ENCODE measurements at places on chromosomes 3 and 15.

DNA sequence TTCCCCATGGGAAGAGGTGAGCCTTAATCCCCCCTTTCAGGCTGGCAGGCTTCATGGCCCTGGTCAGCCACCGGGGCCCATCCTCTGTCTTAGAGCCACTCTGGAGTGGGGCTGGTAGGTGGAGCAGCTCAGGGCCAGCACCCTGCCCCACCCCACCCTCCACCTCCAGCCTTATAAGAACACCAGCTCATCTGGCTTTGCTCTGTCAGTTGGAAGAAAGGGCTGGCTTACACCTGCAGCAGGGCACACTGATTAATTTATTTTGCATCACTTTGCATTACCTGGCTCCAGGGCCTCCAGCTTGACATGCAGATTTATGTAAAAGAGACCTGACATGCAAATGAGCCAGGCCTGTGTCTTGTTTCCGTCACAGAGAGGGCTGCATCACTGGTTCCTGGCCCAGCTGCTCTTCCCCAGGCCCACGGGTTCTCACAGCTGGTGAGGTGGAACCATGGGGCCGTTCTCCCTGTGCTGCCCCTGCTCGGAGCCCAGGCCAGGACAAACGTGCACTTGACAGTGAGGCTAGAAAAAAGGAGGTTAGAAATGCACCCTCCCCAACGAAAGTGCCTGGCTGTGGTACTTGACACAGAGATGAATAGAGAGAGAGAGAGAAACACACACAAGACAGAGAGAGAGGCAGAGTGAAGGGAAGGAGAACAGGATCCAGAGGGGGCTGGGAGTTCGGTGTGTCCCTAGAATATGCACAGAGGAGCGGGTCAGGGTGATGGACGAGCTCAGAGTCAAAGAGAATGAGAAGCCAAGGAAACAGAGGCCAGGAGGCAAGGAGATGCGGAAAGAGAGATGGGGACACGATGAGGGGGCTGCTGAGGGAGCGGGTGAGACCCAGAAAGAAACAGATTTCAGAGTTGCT is 44.5 kb upstream of the MAGEF1 start:
- no peak for DNase-seq

DNA sequence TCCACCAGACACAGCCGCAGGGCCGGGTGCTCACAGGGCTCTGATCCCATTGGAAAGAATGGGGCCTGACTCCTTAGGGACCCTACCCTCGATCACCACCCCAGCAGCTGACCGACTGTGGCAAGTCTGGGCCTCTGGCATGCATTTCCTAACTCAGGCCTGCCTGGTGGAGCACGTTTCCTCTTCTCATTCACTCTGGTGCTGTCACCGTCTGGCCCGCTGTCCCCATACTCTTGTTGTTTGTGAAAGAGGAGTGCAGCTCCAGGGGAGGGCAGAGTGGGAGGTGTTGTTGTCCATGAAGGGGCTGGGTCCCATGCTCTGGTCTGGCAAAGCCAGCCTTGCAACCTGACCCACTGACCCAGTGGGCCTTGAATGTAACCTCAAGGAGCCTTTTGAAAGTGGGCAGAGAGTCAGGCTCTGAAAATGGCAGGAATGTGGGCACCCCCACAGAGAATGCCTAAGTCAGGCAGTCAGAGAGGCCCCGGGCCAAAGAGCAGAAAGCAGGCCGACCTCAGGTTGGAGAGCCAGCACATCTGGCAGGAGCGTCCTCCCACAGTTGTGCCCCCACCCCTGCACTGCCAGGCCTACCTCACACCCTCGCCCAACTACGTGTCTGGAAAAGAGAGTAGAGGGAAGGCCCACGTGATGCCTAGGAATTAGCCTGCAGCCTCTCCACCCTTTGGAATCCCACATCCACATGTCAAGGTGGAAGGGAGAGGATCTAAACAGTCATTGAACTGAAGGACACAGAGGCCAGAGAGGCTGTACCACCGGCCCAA is 10.9 kb downstream of the SEMA7A start:
- DNase-seq: no peak

- DNase-seq: no peak
These were observed 27.4 kb downstream of the SLC7A14 start for GRCh38 chr3:170558427-170558826.

DNA sequence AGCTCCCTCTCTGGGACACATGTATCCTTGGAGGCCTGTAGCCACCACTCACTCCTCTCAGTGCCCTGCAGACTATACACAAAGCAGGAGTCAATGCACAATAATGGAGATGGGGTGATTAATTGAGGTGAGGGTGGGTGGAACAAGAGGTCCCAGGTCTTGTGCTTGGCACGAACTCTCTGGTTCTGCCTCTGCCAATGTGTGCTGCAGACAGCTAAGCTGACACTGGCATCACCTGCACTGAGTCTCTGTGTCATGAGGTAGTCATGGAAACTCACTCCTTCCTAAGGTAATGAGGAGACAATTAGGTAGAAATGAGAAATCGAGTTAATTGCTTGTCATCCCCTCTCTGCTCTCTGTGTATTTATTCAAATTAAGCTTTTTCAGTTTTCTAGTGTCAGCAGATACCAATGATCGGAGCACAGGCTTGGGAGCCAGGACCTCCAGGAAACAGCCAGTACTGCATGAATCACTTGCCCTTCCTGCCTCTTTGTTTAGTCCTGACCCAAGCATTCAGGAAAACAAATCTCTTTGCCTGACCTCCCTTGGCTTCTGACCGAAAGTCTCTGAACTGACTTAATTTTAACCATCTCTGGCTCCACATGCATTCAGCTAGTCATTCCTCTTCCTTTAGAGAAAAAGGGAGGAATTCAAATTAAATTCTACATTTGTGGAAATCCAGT is 56.7 kb downstream of the DRD3 start:
- no peak for DNase-seq

DNA sequence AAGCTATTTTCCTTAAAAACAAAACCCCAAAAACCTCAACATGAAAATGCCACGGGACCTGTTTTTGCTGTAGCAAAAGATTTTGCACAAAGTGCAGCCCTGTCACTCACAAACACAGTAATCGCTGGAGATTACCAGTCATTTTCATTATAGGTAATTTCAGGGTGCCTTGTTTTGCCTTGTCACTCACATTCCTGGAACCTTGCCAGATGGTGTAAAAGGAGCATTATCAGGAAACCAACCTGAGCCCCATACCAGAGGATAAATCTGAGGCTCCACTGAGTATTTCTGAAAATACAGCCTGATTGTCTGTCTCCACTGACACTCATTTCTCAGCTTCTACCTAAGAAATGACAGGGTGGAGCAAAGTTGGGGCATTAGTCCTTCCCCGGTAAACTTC is 791.3 kb upstream of the LMCD1 start:
- DNase-seq: no peak

DNA sequence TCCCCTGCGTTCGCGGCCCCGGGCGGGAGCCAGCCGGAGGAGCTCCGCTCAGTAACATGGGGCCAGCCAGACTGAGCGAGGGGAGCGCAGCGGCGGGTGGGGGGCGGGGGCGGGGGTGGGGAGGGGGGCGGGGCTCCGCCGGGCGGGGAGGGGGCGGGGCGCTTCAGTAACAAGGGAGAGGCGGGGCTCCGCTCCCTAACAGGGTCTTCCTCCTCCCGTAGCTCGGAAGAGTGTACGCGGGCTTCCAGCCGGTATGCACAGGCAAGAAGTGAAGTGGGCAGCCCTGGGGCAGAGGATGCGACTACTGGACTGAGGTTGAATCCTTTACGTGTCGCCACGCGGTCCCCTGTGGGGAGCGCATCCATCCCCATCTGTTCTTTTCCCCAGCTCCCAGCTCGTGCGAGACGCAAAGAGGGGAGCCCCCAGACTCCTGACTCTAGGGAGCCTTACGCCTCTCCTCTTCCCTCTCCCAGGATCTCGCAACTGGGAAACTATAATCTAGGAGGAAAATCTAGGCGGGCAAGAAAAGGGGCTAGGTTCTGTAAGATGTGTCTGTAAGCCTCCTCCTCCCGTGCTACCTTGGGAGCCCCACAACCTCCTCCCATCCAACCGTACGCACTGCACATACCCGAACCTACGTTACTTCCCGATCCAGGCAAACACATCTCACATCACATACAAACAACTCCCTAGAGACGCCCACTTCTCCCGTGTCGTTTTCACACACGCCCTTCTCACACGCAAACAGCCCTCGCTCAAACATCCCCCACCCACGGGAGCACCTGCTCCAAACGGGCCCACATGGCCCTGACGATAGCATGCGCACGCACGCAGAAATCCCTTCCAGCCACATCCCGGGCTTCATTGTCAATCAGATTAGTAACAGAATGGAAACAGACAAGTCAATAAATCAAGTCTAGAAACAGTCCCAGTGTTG is at the start of gene SHF:
SHF (minus strand) TSS at position 73 of the 937 bp plus-strand sequence; CDS start at position 58, 15 bp downstream.
- peak; percentile 71 for DNase-seq

- no peak for DNase-seq
These were observed 5.3 kb downstream of the FAM174B start for GRCh38 chr15:92650256-92650655.

GRCh38 chr15:41557673-41558399 is 1.2 kb upstream of the TYRO3 start:
- DNase-seq: peak; percentile 76

DNA sequence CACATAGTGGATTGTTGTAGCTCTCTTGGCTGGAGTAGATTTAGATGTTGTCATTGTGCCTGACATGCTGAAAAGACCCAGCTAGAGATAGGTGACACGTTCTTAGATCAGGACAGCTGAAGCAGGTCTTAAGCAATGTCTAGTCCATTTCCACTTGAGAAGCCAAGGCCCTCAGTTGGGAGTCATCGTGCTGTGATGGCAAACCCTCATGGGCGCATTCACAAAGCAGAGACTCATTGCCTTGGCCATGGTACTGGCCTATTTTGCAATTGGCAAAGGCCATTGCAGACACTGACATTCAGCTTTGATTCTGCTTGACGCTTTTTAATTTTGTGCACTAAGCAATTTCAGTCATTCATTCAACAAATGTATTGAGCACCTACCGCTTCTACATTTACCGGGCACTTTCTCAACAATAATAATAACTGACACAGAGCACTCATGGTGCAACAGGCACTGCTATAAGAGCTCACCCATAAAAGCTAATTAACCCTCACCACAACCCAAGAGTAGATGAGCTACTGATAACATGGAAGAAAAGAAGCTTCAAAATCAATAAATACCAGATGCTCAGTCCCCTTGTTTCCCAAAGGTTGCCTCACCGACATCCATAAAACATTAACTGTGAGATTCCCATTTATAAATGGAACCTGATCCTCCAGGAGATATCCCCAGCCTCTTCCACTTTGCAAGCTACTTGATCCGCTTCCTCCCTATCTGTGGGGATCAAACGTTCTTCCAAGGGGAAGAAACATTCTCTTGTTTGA is 200.1 kb downstream of the TLE3 start:
- no peak for DNase-seq

GRCh38 chr3:132721479-132722164 is 587 bp downstream of the NPHP3 start:
- peak; percentile 58 for DNase-seq

- DNase-seq: no peak
These were observed 21.6 kb downstream of the RYK start for GRCh38 chr3:134229038-134229437.

DNA sequence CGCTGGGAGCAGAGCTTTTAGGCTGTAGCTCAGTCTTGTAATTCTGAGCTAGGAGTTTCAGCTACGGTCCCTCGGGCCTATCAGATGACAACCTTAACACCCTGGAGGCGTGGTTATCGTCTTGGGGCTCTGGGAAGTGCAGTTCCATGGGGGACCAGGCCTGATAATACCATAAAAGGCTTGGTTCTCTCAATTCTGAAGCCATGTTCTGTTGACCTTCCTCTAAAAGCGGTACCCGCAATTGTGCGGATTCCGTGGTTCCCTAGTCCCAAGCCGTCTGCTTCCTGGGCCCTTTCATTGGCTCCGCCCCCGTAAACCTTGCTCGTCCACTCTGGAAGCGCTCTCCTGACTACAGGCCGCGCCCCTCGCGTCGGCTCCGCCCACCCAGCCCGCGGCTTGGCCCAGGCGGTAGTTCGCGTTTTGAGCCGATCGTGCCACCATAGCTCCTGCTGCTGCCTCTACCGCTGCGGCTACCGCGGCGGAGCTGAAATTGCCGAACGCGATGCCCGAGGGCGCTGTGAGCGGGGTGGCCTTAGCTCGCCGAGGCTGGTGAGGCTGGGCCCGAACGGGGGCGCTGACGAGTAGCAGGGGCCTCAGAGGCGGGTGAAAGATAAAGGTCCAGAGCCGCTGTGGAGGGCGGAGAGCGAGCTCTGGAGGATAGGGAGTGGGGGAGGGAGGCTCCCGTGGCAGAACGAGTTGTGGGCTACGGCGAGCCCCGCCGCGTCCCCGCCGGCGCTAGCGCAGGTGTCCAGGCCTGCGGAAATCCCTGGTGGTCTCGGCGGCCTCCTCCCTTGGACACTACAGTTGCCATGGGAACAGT is at the start of gene MAPKBP1:
MAPKBP1 (plus strand) TSS at position 423 of the 820 bp plus-strand sequence. CDS start 792 bp downstream, outside the sequence.
- DNase-seq: peak; percentile 74

DNA sequence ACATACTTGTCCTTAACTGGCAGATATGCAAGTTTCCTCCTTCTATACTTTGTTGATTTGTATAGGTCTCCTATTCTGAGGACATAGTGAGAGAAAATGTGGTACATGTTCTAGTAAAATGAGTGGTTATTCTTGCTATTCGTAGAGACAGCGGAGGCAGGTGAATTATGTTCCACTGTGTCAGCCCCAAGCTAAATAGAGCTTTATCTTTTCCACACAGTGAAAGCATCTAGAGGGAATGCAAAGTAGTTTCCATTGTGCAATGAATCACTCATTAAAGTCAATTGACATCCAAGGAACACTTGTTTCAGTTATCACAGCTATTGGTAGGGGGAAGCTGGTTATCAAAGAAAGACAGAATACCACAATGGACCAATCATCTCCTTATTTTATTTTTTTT is 262.4 kb downstream of the NLGN1 start:
- no peak for DNase-seq

- DNase-seq: no peak
These were observed 48.9 kb downstream of the HES1 start for GRCh38 chr3:194184801-194185200.

- no peak for DNase-seq
These were observed 17.0 kb downstream of the PRKAR2A start for GRCh38 chr3:48830715-48831114.

DNA sequence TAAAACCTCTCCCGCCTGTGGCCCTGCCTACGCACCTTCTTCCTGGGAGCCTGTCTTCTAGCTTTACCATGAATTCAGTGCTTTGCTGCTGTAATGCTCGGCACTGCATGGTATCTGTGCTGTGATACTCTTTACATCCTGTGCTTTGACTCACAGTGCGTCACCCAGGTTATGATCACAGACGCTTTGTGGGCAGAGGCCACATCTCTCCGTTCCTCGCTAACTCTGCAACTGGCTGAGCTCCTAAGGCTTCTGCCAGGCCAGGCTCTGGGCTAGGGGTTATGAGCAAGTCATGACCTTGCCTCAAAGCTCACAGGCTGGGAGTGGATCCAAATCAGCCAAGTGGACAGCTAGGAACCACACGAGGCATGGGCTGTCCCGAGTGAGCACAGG is 23.2 kb downstream of the SPTBN5 start:
- no peak for DNase-seq
